ENCODE measurements at places on chromosomes 2 and 18.

DNA sequence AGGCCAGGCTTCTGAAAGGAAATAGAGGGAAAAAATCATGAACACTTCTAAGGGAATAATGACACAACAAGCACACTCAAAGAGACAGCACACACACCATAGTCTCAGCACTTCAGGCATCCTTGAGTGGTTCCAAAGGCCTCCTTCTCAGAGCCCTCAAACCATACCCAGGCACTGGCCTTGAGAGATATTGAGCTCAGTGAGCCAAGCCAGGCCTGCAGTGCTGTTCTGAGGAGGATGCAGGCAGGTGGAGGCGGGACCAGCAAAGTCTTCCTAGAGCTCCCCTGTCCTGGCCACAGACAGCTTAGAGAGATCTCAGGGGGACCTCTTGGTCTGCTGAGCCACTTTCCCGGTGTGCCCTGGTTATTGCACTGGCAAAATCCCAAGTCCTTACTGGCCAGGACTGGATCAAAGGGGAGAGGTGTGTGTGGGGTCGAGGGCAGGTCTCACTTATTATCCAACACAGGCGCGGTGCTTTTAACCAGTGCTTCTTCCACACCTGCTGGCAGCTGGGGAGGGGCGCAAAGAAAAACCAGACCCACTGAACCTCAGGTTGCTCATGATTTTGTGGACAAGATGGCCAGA lies 86.8 kb upstream of the HAAO start:
- no peaks in the 10 kb centered on the region for H3K27me3 ChIP-seq
- H3K4me3 ChIP-seq = no peak overlapping the region
- peak; percentile 37 for DNase-seq

DNA sequence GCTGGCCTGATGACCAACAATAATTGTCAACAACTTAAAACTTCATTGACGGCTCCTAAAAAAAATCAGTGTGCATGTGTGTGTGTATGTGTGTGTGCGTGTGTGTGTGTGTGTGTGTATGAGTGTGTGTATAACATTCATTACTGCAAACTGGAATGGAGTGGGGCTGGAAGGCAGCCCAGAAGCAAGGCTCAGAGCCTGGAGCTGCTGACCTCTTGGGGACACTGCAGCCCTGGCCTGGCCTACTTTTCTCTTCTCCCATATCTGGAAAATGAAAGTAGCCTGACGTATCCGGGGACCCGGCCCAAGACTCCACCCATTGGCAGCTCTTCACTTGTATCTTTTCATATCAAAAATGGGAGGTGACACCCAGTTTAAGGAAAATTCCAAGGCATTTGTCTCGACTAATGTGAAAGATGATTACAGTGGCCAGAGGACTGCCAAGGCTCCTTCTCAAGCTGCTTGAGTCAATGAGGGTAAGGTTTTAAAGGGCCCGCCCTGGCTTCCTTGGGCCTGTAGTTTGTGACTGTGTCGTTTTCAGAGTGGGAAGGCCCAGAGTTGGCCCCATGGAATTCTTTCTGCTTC lies 72.4 kb upstream of the IL1R1 start:
- H3K4me1 ChIP-seq = peaks cover 22% of the 10 kb centered on the region
- DNase-seq = peak; percentile 98
- H3K27me3 ChIP-seq = no peaks in the 10 kb centered on the region
- no peaks in the 10 kb centered on the region for H3K36me3 ChIP-seq
- H3K27ac ChIP-seq = peak overlapping the region; percentile 88
- no peak overlapping the region for H3K4me3 ChIP-seq

- H3K27me3 ChIP-seq = no peaks in the 10 kb centered on the region
- H3K36me3 ChIP-seq = no peaks in the 10 kb centered on the region
- no peak overlapping the region for H3K27ac ChIP-seq
- H3K4me1 ChIP-seq = no peaks in the 10 kb centered on the region
Measured at GRCh38 chr2:529424-529823, 147.8 kb downstream of the TMEM18 start.

GRCh38 chr2:138079976-138080375 lies 115.7 kb downstream of the HNMT start:
- H3K36me3 ChIP-seq = no peaks in the 10 kb centered on the region
- H3K27me3 ChIP-seq = no peaks in the 10 kb centered on the region
- H3K27ac ChIP-seq = no peak overlapping the region
- H3K4me1 ChIP-seq = no peaks in the 10 kb centered on the region
- H3K4me3 ChIP-seq = no peak overlapping the region

GRCh38 chr2:100124761-100125160 lies 17.6 kb downstream of the AFF3 start:
- no peak overlapping the region for H3K4me3 ChIP-seq
- peaks cover 9% of the 10 kb centered on the region for H3K4me1 ChIP-seq
- no peaks in the 10 kb centered on the region for H3K27me3 ChIP-seq
- no peaks in the 10 kb centered on the region for H3K36me3 ChIP-seq
- DNase-seq = no peak
- H3K27ac ChIP-seq = no peak overlapping the region

GRCh38 chr2:620471-621302 lies 56.5 kb downstream of the TMEM18 start:
- H3K27me3 ChIP-seq = no peaks in the 10 kb centered on the region
- H3K36me3 ChIP-seq = no peaks in the 10 kb centered on the region
- H3K27ac ChIP-seq = no peak overlapping the region
- no peak for DNase-seq
- H3K4me3 ChIP-seq = peak overlapping the region; percentile 2
- peaks cover 4% of the 10 kb centered on the region for H3K4me1 ChIP-seq

DNA sequence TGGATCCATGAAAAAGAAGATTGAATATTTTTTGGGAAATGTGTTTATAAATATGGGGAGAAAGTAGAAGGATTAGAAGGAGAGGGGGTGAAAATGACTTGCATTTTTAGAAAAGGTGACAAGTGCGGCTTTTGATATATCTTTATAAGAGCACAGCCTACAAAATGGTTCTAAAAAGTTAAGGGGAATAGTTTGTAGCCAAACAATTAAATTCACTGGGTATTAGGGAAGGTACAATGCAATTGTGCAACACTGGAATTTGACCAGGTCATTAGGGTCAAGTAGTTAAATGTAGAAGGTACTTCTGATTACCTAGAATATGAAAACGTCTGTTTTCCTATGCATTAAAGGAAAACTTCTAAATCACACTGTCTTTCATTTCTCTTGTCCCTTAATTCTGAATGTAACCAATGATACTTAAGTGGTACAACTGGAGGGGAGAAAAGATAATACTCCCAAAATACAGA lies 44.5 kb upstream of the SERTAD2 start:
- no peak overlapping the region for H3K27ac ChIP-seq
- H3K4me1 ChIP-seq = peaks cover 10% of the 10 kb centered on the region
- H3K4me3 ChIP-seq = no peak overlapping the region
- DNase-seq = no peak
- no peaks in the 10 kb centered on the region for H3K27me3 ChIP-seq
- H3K36me3 ChIP-seq = no peaks in the 10 kb centered on the region

DNA sequence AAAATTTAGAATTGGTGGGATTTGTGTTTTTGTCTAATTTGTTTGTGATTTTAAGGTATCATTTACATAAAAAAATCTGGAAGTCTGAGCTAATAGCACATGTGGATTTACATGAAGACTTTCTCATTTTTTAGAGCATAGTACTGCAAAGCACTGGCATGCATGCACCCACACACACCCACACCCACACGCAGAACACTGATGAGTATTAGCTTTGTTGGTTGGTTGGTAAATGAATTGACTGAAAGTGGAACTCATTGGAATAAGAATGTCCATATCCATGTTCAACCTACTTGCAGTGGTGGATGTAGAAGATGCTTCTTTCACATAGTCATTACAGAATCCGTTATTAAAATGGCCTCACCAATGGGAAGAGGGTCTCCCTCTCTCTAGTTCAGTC lies 475.8 kb downstream of the PLCL1 start:
- DNase-seq = no peak
- H3K36me3 ChIP-seq = no peaks in the 10 kb centered on the region
- no peak overlapping the region for H3K27ac ChIP-seq
- no peak overlapping the region for H3K4me3 ChIP-seq

- H3K4me3 ChIP-seq = no peak overlapping the region
- no peaks in the 10 kb centered on the region for H3K27me3 ChIP-seq
- DNase-seq = no peak
- no peaks in the 10 kb centered on the region for H3K36me3 ChIP-seq
- H3K27ac ChIP-seq = no peak overlapping the region
Measured at GRCh38 chr2:26581266-26581990, 59.7 kb downstream of the CIB4 start.

GRCh38 chr18:25805323-25805722 lies 285.1 kb downstream of the SS18 start:
- no peaks in the 10 kb centered on the region for H3K27me3 ChIP-seq
- no peaks in the 10 kb centered on the region for H3K36me3 ChIP-seq
- no peak overlapping the region for H3K4me3 ChIP-seq
- no peak overlapping the region for H3K27ac ChIP-seq
- DNase-seq = no peak

DNA sequence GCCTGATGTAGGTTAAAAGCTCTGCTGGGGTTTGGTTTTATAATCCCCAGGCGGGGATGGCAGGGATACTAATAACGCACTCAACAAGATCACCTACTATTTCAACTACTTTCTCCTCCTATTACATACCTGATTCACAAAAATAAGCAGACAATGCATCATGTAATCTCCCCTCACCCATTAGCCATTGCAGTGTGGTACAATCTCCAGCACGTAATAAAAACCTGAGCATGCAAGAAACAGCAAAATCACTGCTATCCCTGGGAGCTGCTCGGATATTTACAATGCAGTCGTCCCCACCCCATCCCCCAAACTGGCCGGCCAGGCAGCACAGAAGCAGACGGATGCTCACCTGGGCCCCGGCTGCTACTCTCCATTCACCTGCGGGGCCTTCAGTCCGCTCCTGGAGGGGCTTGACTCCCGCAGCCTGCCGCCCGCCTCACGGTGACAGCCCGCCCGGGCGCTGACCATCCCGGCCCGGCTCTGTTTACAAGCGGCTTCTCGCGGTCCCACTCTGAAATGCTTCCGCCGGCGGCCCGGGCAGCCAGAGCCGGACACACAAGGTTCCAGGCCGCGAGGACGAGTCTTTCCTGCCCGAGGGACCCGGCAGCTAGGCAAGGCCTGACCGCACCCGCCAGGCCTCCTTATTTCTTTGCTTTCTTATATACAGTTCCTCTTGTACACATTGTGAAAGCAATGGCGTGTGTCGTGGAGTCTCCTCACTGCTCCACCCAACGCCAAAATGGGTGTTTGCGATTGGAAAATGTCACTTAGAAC lies at the start of gene PLEKHM3:
Gene PLEKHM3, minus strand, starts transcription at position 491 of the 777 bp plus-strand sequence. CDS start 23,888 bp downstream, outside the sequence.
- H3K4me1 ChIP-seq = peaks cover 31% of the 10 kb centered on the region
- H3K27ac ChIP-seq = peak within 1 kb of the TSS; percentile 36
- H3K36me3 ChIP-seq = no peaks in the 10 kb centered on the region
- H3K4me3 ChIP-seq = peak within 1 kb of the TSS; percentile 90
- H3K27me3 ChIP-seq = no peaks in the 10 kb centered on the region

DNA sequence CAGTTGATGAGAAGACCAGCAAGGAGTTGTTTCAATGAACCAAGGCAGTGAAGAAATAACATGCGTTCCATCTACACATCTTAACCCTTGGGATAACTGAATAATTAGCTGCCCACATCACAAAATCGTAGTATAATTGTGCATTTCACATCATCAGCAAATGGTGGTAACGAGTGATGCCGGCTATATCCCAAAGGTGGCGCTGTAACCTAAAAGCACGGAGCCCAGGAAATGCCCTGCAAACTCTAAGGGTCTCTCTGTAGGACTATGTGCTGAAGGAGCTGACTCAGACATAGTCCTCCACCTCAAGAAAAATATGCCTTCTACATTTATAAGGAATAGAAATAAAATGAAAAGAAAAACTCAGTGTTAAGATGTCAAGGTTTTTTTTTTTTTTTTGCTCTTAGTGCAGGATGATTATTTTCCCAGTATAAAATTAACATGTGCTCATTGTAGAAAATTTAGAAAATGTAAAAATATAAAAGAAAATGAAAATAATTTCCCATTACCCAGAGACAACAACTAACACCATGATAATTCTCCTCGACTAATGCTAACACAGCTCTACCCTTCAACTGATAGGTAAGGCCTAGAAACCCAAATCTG lies 23.1 kb upstream of the DSG3 start:
- no peaks in the 10 kb centered on the region for H3K27me3 ChIP-seq
- H3K36me3 ChIP-seq = no peaks in the 10 kb centered on the region
- H3K27ac ChIP-seq = no peak overlapping the region
- H3K4me1 ChIP-seq = no peaks in the 10 kb centered on the region
